Hematopoietic multipotent progenitor cell treated with erythropoietin and hydrocortisone succinate and interleukin-3 and kit ligand, for 8 days (in vitro differentiated cells): ENCODE measurements at places on chromosomes 2 and 18.

- DNase-seq: no peak
Measured at GRCh38 chr2:148338541-148338940, 306.0 kb upstream of the EPC2 start.

DNA sequence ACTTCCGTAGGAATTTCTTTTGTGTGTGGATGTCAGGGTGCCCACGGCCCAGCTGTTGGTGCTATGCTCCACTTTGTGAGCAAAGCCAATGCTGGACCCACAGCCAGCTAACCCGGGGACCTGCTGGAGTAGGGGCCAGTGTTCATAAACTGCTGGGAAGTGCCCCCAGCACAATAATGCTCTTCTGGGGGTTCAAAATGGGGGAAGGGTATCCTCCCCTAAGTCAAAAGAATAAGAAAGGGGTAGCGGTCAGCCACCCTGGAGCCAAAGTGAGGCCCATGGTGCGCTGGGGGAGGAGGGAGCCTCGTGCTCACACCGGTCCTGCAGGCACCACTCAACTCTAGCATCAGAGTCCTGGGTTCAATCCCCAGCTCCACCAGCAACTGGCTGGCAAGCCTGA lies 115.8 kb upstream of the NPAS2 start:
- DNase-seq: no peak

DNA sequence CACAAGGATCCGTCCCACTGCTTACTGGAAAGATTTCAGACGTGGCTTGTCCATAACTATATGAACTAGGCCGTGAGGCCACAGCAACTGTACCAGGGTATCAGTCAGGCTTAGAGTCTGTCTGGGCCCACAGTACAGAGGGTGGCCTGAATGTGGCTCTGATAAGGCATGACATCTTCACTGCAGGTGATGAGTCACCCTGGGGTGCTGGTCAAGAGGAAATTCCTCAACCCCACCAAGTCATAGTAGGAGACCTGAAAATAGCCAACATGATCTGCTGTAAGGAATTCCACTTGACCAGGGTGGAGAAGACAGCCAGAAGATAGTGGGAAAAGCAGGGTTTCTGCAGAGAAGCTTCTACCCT lies 107.7 kb downstream of the INHBB start:
- no peak for DNase-seq

DNA sequence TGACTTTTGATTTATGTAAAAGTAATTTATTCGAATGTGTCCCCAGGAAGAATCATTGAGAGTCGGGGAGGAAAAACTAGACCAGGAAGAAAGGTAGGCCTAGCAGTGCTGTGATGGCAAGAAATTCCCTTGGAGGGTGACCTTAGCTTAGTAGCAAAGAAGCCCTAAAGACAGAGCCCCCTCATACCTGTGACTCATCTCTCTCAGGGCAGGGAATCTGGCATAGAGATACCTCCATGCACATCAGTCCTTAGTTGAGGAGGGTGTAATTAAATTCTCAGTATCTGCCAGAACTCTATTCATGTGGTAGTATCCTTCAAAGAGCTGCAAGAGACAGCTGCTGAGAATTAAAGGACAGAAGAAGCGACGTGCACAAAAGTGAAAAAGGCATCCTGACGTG lies 360.3 kb downstream of the FBXO15 start:
- no peak for DNase-seq

DNA sequence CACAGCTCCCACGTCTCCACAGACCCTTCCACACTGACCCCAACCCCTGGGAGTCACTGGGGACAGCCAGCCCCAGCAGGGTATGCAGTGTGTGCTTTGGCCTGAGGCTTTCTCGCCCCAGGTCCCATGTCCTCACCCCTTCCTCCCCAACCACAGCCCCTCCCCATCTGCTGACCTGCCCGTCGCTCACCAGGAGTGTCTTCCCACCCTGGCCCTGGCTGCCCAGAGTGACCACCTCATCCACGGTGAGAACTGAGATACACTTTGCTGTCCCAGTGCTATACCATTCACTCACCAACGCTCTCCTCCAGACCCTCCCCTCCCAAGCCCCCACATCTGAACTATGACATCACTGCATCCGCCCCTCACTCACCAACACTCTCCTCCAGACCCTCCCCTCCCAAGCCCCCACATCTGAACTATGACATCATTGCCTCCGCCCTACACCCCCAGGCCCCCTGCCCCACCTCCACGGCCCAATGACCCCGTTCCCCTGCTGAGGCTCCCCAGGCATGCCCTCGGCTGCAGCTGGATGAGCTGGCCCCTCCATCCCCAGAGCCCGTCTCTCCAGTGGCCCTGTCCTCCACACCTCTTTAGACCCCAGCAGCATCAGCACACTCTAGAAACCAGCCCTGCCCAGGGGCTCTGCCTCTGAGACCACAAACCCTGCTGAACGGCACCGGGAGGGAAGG lies 55.2 kb downstream of the ANKMY1 start:
- no peak for DNase-seq

GRCh38 chr2:30986231-30986580 lies 152.0 kb downstream of the GALNT14 start:
- DNase-seq: peak; percentile 16

DNA sequence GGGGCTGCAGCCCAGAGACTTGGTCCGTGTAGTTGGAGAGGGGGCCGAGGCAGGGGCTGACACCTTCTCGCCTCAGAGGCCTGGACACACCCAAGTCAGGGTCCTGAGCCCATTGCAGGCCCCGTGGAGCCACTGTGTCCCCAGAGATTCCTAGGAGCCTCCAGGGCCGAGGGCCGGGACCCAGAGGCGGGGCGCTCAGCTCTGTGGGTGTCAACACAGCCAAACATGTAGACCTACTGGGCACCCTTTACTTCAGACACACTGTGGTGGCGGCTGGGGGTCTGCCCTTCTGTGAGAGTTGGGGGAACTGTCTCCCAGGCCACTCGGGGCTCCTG lies 459 bp upstream of the ESPNL start:
- DNase-seq: no peak

DNA sequence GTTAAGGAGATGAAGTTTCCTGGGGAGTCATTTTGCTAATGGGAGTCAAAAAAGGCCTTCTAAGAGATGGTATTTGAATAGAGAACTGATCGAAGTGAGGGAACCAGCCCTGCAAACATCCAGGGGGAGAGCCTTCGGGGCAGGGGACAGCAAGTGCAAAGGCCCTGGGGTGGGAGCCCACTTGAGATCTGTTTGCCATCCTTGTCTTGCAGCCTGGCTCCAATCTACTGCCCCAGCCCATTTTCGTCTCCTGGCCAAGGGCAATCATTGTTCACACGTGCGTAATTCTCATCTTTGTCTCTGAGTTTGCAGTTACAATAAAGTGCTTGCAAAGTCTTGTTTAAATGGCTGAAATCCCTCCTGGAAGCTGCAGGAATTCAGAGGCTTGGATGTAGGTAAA lies 43.1 kb upstream of the AFF3 start:
- no peak for DNase-seq

- DNase-seq: no peak
Measured at GRCh38 chr2:189854187-189854586, 69.9 kb downstream of the PMS1 start.

GRCh38 chr2:44211183-44211582 lies 42.5 kb downstream of the PPM1B start:
- DNase-seq: no peak

DNA sequence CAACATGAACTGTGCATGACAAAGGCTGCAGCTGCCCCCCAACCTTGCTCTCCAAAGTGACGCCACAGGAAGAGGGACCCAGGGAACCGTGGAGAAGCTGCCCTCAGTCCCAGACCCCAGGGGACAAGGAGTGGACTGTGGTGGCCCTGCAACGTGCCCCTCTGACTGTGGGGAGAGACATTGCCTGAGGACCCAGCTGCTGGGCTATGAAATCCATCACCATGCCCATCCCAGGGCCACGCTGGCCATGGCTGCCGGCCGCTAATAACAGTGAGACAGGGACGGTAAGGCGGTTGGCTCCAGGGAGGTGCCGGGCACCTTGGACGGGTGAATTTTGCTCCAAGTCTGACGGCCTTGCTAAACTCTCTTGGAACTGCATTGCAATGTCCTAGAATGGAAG lies 211.3 kb upstream of the HDAC4 start:
- DNase-seq: no peak

GRCh38 chr2:238250896-238251295 lies 11.1 kb upstream of the HES6 start:
- no peak for DNase-seq
